ENCODE measurements at places on chromosomes 5 and 9.

- no peak for DNase-seq
Measured at GRCh38 chr5:155651-156410, 35.5 kb upstream of the LRRC14B start.

GRCh38 chr9:131419026-131419614, 25.2 kb downstream of the PRRC2B start:
- no peak for DNase-seq

DNA sequence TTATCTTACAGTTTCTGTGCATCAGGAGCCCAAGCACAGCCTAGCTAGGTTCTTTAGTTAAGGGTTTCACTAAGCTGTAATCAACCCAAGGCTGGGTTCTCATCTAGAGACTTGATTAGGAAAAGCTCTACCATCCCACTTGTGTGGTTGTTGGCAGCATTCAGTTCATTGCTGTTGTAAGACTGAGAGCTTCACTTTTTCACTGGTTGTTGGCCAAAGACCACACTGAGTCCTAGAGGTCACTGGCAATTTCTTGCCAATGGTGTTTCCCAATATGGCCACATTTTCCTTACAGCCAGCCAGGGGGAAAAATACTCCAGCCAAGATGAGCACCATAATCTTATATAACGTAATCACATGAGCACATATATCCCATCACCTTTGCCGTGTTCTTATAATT, 74.3 kb downstream of the SMIM15 start:
- DNase-seq, result no peak

DNA sequence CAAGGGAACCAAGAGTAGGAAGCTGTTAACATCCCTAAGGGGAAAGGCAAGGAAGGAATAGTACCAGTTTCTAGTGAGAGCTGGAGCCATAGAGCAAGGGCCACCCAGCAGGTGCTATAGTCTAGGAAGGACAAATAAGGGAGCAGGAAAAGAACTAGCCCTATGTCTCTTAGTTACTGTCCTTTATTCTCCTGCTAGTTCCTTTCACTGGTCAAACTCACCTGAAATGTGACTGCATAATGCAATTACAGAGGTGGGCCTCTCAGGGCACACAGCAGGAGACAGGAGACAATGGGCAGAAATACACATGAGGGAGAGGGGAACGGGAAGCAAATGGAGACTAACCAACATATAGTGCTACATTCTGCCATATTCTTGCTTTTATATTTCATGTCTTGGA, 26.7 kb upstream of the FRMPD1 start:
- DNase-seq, result no peak

- DNase-seq, result peak; percentile 65
Measured at GRCh38 chr5:150801117-150801927, 22.8 kb downstream of the SMIM3 start.

GRCh38 chr5:7053528-7054209, 340.4 kb downstream of the TENT4A start:
- no peak for DNase-seq

GRCh38 chr5:36363101-36363500, 61.4 kb upstream of the RANBP3L start:
- no peak for DNase-seq

- DNase-seq, result no peak
Measured at GRCh38 chr5:98663521-98663920, 109.9 kb upstream of the RGMB start.

GRCh38 chr5:120082316-120083068, 381.6 kb upstream of the PRR16 start:
- DNase-seq, result no peak

- DNase-seq, result no peak
Measured at GRCh38 chr5:17928581-17928981, 294.3 kb downstream of the TAF11L14 start.

GRCh38 chr5:181173420-181174342, 26.3 kb downstream of the OR2V2 start:
- DNase-seq, result no peak

DNA sequence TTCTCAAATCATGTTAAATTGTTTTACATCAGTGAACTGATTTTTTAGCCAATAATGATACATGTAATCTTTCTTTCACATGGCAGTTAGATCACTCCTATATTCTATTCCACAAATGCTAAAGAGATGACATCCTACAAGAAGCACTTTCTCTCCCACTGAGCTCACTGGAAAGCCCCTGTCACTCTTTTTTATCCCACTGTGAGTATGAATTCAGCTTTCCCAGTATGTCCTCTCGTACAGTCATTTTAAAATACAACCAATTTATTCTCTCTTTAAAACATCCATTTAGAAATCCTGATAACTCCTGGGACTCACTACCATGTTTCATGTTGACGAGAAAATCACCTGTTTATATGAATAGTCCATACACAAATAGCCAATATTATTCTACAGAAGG, 599.9 kb downstream of the SEMA5A start:
- DNase-seq, result no peak

GRCh38 chr5:123559434-123559775, 47.4 kb downstream of the CSNK1G3 start:
- no peak for DNase-seq

DNA sequence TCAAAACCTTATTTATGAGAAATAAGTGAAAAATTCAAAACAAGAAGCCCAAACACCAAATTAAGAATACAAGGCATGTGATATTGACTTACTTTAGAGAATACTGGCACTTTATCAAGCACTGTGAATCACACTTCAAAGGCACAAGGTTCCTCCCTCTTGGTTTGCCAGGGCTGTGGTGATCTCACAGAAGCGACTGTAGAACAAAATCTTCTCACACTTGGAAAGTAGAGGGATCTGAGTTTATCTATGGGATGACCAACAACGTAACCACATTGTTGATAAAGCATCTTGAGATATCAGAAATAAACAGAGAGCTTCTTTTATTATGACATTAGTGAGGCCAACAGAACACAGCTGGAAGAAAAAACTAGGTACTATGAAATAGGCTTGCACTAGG, 295.9 kb downstream of the NFIB start:
- no peak for DNase-seq

- DNase-seq, result no peak
Measured at GRCh38 chr5:55897905-55898304, 46.7 kb downstream of the IL31RA start.

DNA sequence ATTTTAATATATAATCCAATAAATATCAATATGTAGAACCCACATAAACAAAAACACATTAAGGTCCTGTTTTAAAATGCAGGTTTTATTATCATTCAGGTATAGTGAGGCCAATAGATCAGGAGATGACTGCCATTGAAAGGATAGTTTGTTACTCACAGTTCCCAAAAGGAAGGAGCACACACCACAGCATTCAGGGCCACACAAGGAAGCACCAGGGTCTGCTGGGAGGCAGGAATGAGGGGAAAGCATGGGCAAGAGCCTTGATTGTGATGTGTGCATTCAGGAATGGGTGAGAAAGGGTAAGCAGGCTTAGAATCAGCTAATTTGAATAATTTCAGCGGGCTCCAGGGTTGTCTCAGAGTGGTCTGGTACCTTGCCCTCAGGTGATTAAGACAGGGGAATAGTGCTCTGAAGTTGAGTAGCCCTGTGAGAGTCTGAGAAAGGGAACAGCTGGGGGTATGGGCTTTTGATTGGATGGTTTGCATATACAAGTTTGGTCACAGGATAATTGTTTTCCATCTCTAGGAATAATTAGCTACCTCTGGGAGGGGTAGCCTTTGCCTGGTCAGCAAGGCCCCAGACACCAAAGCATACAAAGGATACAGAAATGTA, 19.8 kb upstream of the OTULIN start:
- DNase-seq, result no peak

DNA sequence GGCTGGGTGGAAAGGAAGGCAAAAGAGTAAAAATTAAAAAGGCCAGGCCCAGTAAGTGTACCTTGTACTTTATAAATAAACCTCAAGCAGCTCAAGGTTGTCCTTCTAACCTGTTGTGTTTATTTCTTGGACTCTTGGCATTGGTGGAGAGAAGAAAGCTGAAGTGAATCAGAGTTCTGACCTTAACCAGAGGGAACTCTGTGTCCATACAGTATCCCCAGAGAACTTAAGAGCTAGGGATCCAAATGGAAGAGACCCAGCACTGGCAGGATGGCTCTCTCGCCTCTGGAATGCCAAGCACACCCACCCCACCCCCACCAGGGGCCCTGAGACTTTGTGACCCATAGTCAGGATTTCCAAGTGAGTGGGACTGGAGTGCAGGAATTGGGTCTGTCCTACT, 14.2 kb downstream of the NUDT2 start:
- no peak for DNase-seq

DNA sequence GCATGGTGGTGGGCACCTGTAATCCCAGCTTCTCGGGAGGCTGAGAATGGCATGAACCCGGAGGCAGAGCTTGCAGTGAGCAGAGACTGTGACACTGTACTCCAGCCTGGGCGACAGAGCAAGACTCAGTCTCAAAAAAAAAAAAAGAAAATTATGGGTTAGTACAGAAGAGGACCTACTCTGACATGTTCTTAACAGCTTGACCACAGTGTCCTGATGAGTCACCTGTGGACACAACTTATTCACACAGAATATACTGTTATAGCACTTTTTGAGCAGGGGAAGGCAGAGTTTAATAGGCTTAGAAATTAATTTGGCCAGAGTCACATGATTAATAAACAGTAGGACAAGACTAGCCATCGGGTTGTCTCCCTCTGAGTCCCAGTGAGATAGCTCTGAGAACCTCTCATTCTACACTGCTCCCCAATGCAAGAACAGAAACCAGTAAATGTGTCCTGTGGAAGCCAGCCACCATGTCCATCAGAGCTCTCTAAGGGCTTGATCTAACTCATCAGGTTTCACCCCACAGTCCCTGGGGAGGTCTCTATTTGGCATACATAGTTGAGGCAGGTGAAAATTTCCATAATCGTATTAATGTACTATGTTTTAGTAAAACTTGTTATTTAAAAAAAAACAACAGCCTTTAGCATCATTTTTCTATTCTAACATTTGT, 1077.9 kb upstream of the C9orf72 start:
- no peak for DNase-seq

DNA sequence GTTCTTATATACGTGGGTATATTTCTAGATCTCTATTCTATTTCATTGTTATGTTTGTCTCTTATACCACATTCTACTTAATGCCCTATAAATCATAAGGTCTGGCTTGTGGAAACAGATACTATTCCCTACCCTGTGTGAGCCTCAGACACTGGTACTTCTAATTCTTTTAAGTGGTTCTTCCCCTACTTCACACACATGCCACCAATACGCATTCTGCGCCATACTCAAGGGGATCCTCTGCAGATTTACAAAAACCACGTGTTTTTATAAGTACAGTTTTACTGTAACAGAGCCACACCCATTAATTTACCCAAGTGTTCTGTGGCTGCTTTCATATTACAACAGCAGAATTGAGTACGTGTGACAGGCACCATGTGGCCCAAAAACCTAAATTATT, 195.6 kb downstream of the SAXO1 start:
- no peak for DNase-seq

DNA sequence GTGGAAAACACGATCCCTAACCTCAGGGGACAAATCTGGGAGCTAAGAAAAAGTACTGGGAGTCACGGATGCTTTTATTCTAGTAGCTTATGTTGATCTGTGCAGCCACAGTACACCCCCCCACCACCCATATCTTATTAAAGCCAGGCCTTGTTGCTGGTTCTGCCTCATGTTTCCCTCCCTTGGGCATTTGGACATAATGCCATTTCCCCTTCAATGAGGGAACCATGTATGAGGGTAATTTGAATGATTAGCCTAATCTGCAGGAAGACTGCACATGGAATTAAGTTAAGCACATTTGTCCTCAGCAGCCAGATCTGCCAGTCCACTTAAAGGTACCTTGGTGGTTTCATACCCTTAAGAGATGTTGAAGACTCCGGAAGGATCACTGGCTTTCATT, 102.0 kb downstream of the ARHGAP26 start:
- DNase-seq, result no peak

DNA sequence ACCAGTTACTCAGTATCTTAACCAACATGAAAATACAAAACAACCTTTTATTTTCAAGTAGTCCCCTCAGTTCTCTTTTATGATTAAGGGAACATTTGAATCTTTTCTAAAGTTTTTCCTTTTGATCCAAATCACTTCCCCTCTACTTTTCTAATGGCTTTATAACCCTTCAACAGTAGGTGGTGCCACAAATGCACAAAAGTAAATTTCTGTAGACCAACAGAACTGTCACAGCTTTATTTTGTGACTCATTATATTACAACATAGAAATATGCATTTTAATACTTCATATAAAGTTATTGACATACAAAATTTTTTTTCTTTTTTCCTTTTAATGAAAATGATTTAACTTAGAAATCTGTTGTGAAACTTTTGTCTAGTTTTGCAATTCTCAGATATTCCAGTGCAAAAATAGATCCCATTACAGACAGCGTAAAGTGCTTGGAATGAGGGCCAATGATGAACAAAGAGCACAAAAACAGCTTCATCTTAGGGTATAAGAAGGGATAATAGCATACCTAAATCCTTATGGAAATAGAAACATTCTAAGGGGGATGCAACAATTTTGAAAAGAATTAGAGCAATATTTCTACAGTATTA, 17.0 kb downstream of the NIPSNAP3B start:
- peak; percentile 35 for DNase-seq

DNA sequence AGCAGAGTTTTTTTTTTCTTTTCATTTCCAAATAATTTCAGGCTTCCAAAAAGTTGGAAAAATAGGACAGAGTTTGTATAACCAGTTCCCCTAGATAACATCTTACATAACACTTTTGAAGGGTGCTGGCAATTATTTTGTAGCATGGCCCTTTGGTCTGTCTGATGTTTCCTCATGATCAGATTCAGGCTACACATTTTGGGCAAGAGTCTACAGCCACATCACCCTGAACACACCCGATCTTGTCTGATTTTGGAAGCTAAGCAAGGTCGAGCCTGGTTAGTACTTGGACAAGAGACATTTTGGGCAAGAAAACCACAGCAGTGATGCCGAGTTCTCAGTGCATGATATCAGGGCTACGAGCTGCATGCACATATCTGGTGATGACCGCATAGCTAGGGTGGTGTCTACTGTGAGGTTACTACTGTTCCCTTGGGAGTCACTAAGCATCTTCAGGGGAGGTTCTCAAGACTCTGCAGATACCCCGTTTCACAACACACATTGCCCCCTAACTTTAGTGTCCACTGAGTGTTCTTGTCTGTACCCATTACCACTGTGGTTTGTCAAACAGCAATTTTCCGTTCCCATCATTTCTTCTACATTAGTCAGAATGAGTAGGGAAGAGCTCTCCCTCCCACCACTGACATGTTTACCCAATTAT, 86.2 kb downstream of the TTC39B start:
- DNase-seq, result no peak

GRCh38 chr5:171226096-171226754, 82.8 kb upstream of the TLX3 start:
- DNase-seq, result no peak

DNA sequence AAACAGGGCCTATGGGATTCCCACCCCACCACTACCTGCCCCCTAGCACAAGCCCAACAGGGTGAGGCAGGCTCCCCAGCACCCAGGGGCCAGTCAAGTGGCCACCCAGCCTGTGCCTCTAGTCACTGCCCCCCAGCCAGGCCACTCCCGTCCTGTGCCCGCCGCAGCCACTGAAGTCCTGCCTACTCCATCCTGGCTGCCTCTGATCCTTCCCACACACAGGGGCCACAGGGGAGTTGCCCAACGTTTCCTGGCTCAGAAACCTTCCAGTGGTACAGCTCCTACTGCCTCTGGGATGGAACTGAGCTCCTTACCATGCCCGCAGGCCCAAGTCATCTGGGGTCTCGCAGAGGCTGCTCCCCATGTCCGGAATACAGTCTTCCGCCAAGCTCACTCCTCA, 70.2 kb upstream of the STXBP1 start:
- no peak for DNase-seq

- no peak for DNase-seq
Measured at GRCh38 chr5:113311301-113311700, 123.5 kb downstream of the TSSK1B start.

- no peak for DNase-seq
Measured at GRCh38 chr5:80360914-80361444, 41.2 kb downstream of the SPZ1 start.

- DNase-seq, result no peak
Measured at GRCh38 chr5:96834016-96834415, 26.3 kb upstream of the ERAP1 start.
